ENCODE measurements at places on chromosomes 5 and 9.
A peak's percentile ranks its signal among the peaks of the same experiment; 100 is the strongest.

- DNase-seq: no peak
Observed at GRCh38 chr5:161396171-161396570, 150.4 kb downstream of the GABRB2 start.

DNA sequence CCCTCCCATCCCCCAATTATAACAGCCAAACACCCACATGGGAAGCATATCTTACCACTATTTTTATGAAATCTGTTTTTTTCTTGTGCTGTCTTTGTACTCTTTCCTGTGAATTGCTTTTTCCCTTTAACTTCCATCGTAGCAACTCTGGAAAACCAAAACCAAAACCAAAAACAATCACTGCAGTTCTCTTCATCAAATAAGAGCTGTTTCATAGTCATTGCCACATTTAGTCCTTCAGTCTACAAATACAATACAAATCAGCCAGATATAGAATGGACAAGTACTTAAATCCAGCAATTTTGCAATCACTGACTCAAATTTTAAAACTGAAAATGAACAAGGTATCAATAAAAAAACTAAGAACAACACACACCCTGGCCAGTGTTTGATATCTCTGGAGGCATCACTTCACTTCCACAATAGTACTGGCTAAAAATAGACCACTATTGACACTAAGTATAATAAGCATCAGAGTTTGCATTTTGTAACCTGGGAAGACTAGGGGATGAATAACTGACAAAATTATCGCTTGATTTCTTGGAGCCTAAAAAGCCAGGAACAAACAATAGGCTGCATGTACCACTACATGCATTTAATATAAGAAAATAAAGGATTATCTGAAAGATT, 5.4 kb downstream of the PUM3 start:
- no peak for DNase-seq

DNA sequence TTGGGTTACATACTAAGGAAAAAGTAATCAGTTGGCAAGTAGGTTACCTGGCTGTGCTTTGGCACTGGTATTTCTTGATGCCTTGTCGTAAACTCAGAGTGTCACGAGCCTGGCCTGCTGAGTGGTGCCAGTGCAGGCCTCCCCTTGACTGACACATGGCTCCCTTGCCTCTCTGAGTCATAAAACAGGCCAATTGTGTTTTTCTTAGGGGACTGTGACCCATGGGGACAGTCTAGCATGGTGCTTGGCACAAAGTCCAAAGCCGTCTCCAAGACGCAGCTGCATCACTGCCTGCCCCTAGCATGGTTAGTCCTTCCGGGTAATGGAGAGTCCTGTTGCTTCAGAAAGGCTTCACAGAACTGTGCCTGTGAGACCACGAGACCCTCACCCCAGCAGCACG, 132.5 kb downstream of the MVB12B start:
- no peak for DNase-seq

- no peak for DNase-seq
Observed at GRCh38 chr9:97293207-97293721, 14.2 kb upstream of the CCDC180 start.

- no peak for DNase-seq
Observed at GRCh38 chr5:149211566-149211965, 60.1 kb upstream of the AFAP1L1 start.

- DNase-seq: peak; percentile 47
Observed at GRCh38 chr5:42756606-42757601, at the start of gene CCDC152. TSS of gene CCDC152 (plus strand) at chr5:42756818. CDS start at chr5:42759122, 2,304 bp downstream.

DNA sequence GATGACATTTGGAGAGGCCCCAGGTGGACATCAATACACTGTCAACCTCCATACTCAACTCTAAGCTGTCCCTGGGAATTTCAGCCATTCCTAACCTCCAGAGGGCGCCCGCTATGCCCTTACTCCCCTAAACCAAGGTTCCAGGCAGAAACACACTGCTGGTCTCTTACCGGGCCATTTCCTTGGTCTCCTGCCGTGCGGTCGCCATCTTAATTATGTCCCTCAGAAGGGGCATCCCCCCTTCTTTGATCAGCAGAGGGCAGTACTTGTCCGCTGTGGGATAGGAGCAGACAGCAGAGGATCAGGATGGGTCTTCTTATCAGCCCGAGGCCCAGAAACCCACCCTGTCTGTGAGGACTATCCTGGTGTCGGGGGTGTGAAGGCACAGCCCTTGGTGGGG, 9.3 kb upstream of the ZDHHC12 start:
- DNase-seq: no peak

DNA sequence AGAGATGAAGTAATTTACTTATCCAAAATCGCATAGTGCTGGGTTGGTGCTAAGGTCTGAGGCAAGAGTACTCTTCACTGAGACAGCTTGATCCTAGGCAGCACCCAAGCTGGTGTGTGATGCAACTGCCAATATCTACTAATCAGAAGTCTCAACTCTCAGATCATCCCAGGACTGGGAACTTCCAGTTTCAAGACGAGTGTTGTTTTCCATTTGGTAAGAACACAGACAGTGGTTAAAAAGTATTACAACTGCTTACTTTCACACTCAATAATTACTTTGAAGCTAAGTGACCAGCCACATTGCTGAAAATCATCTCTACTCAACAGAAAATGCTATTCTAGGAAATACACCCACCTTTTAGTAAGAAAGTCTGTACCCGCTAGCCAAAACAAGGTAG, 45.3 kb downstream of the FBXW11 start:
- DNase-seq: peak; percentile 23

GRCh38 chr5:59049095-59049494, 466.2 kb downstream of the RAB3C start:
- DNase-seq: no peak

- DNase-seq: no peak
Observed at GRCh38 chr9:136690806-136691261, 3.6 kb upstream of the AGPAT2 start.

DNA sequence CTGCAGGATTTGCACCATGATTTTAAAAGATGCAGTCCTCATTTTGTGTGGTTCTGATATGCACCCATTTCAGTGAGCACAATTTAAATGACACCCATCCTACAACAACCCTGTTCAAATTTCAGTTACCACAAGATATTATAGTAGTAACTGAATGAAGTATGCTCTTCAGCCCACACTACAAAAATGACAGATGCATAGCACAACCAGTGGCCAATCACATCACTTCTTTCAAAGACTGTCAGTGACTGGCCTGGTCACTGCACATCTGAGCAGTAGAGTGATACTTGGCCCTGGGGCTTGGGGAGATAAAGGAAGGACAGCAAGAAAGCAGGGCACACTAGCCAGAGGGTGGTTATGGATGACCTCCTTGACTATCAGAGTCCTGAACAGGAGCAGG, 19.8 kb upstream of the IFNK start:
- DNase-seq: no peak

- DNase-seq: no peak
Observed at GRCh38 chr5:179764056-179764455, 29.7 kb upstream of the LTC4S start.

DNA sequence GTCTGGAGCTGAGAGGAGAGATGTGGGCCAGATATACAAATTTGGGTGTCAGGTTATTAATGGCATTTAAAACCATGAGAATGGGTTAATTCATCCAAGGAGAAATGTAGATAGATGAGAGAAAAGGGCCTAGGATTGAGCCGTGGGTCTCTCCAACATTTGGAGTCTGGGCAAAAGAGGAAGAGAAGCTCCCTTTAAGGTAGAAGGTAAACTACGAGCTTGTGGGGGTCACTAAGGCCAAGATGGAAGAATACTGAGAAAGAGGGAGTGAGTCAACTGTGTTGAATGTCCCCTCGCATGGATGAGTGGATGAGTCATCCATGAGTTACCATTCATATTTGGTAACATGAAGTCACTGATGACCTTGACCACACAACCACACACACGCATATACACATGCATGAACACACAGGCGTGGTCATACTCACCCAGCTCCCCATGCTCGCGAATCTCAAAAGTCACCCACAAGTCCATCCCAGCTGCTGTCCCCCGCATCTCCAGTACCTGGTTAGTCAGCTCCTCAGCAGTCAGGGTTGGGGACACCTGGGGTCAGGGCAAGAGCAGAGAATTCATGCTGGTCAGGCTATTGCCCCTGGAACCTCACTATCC, 6.8 kb upstream of the FCHSD1 start:
- DNase-seq: no peak

DNA sequence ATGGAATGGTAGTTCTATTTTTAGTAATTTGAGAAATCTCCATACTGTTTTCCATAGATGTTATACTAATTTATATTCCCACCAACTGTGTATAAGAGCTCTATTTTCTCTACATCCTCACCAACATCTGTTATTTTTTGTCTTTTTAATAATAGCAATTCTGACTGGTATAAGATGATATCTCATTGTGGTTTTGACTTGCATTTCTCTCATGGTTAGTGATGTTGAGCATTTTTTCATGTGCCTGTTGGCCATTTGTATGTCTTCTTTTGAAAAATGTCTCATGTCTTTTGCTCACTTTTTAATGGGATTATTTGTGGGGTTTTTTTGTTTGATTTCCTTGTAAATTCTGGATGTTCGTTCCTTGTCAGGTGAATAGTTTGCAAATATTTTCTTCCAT, 154.4 kb downstream of the ZSWIM6 start:
- no peak for DNase-seq

DNA sequence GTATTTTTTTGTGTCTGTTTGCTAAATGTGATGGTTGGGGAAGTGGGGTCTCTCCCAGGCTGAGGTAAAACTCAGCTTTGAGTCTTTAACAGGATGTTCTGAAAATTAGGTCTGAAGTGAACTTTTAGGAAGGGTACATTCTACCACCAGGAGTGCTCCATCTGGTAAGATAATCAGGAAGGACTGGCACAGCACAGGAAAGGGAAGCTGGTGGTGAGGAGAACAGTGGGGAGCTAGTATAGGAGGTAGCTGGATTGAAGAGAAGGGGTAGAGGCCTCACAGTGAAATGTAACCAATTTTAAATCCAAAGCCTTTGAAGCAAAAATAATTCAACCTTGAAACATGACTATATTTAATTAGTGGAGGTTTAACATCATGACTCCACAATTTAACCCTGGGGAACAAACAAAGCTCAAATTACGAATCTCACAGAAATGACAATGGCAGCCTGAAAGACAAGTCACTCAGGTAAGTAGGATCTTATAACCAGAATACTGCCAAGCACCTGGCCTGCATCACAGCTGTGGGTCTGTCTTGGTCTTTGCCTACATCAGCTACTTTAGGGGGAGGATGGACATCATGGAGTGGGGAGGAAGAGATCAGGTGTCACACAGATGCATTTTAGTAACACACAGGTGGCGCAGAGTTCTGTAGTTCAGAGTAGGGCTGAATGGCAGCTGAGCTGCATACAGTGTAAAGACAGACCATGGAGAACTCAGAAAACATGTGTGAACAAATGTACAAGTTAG, 445.3 kb downstream of the DMRT2 start:
- DNase-seq: no peak

GRCh38 chr5:143758750-143759149, 53.2 kb upstream of the HMHB1 start:
- DNase-seq: no peak

DNA sequence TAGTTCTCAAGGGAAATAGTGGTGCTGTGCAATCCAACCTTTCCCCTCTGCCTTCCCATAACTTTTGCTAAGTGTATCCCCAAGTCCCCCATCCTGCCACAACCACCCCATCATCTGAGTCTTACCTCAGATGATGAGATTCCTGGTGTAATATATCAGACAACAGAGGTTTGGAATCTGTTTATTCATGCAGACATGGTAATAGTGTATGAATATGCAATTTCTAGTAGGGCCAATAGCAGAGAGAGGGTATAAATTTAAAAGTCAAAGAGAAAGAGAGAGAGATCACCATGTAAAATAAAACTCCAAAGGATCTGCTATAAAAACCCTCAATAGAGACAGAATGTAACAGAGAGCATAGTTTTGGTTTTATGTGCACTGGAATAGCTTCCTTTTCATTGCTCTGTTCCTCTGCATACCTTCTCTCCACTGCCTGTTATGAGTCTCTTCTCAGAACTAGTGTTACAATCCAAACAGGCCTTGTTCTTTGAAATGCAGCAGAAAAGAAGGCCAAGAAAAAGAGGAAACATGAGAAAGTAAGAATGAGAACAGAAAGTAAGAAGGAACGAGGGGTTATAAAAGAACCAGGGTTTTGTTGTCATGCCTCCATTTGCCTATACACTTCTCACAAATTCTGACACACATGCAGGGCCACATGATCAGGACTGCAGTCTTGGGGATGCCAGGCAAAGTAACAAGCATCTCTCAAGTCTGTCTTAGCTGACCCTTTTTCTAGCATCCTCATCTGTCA, 278.0 kb downstream of the CETN3 start:
- DNase-seq: no peak

- no peak for DNase-seq
Observed at GRCh38 chr5:31706186-31706585, 67.3 kb downstream of the PDZD2 start.

- no peak for DNase-seq
Observed at GRCh38 chr5:150530951-150531588, 23.1 kb downstream of the NDST1 start.

- DNase-seq: no peak
Observed at GRCh38 chr9:131260751-131261452, 15.4 kb downstream of the FAM78A start.

- no peak for DNase-seq
Observed at GRCh38 chr5:175868348-175868723, 3.0 kb upstream of the CPLX2 start.

GRCh38 chr9:27880156-27880555, 306.9 kb upstream of the C9orf72 start:
- no peak for DNase-seq
